Osteoblast (primary cell): ENCODE measurements at places on chromosomes 6 and 20. TPM values are rescaled to one million over a fixed set of nuclear protein-coding genes. Genes with fewer than 3 reads are reported as not detected.

Gene TUBB1
- not detected in 2 replicates for total RNA-seq

Gene ZSCAN31
- 16.5 and 19.9 TPM in 2 replicates for total RNA-seq

Gene BYSL
- 11.6 and 11.8 TPM in 2 replicates for total RNA-seq

Gene WFDC10A
- total RNA-seq, result not detected in 2 replicates

Gene LY6G6F
- total RNA-seq, result not detected in 2 replicates
